HEK293T (cell line): ENCODE measurements at places on chromosomes 3 and 15.

- DNase-seq, result no peak
Measured at GRCh38 chr3:155934230-155934629, 63.8 kb downstream of the GMPS start.

GRCh38 chr3:45100981-45101407 is 45.2 kb downstream of the CDCP1 start:
- DNase-seq, result no peak

DNA sequence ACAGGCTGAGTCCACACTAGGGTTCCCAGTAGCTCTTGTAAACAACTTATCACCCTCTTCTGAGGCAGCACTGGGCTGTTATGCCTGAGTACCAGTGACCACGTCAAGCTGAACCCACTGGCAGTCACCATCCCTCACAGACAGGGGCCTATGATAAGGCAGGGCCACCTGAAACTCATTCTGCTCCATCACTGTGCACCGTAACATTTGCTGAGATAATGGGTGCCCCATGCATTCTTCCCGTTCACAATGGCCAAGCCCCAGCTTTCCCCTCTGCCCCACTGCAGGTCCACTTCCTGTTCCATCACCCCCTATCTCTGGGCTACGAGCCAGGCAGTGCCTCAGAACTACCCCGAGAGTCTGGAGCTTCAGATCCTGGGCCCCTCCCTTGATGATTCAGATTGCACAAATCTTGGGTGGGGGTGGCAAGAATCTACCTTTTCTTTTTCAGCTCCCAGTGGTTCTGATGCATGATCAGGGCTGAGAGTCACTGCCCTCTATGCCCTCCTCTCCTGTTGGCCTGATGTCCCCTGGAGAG is 158.0 kb downstream of the RAB11A start:
- DNase-seq, result no peak

GRCh38 chr3:134311693-134312071 is 61.0 kb upstream of the RYK start:
- no peak for DNase-seq

- DNase-seq, result no peak
Measured at GRCh38 chr3:172152874-172153273, 113.5 kb downstream of the FNDC3B start.

GRCh38 chr3:127183931-127184869 is 8.7 kb upstream of the PRR23E start:
- no peak for DNase-seq

- DNase-seq, result no peak
Measured at GRCh38 chr3:15171096-15171495, 35.0 kb upstream of the CAPN7 start.

- no peak for DNase-seq
Measured at GRCh38 chr15:60511351-60512031, 32.5 kb upstream of the ICE2 start.

GRCh38 chr15:62509395-62509958 is 344.4 kb upstream of the C2CD4B start:
- no peak for DNase-seq

- DNase-seq, result peak; percentile 50
Measured at GRCh38 chr3:57596495-57597126, 533 bp downstream of the ARF4 start.

DNA sequence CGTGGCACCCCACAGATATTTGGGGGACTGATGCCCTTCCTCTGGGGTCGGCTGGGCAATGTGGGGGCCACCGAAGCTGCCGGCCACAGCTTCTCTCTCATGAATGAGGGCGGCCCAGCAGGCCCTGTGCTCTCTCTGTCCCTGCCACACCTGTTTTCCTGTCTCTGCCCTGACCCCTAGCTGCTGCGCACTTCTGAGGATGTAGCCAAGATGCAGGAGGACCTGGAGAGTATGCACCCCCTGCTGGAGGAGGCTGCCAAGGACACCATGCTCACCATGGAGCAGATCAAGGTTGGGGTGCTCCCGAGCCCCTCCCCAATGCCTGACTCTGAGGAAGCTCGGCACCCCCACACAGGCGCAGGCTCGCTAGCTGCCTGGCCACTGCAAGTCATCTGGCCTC is 59.7 kb downstream of the SEMA3G start:
- DNase-seq, result peak; percentile 65

- no peak for DNase-seq
Measured at GRCh38 chr15:63210151-63211091, 21.0 kb downstream of the RAB8B start.

DNA sequence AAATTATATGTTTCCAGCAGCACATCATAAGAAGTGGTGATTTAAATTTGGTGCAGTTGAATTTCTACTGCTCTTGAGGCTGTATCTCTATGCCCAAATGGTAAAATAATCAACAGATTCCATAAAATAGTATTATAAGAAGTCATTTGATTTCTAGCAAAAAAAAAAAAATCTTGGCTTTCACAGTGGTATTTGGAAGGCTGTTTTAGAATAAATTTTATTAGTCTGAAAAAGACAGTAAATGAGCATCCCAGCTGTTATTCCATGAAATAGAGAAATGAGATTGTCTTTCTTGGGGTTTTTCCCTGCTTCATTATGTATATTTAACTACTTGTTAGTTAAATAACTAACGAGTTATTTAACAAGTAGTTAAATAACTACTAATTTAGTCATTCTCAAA is 156.0 kb upstream of the ABI3BP start:
- DNase-seq, result no peak

DNA sequence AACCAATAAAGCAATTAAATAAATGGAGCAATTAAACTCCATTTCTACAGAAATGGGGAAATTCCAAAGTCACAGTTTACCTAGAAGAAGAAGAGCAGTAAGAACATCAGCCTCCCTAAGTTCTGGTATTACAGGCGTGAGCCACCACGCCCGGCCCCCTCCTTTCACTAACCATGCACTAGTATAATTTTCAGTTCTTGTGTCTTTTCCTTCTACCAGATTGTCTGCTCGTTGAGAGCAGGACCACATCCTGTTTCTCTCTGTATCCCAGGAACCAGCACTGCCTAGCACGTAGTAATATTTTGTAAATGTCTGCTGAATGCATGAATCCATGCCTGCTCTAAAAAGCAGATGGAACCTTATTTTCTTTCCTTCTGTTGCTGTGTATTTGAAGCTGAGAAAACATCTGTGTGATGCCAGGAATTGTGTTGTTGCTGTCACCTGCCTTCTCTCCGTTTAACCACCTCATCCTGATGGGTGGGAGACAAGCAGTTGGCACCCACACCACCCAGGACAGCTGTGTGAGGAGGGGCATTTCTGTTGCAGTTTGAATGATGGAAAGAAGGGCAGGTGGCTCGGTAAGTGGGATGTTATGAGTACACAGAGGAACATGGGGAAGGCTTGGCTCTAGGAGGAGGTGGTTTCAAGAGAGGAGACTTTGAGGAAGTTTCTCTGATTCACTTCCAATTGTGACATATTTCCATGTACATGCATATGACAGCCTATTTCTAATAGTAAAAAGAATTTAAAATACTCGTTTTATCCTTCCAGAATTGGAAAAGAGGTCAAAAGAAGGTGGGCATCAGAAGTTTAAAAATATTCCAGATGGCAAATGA is 30.1 kb downstream of the PXYLP1 start:
- no peak for DNase-seq

GRCh38 chr3:57281715-57282114 is 10.8 kb downstream of the ASB14 start:
- no peak for DNase-seq

DNA sequence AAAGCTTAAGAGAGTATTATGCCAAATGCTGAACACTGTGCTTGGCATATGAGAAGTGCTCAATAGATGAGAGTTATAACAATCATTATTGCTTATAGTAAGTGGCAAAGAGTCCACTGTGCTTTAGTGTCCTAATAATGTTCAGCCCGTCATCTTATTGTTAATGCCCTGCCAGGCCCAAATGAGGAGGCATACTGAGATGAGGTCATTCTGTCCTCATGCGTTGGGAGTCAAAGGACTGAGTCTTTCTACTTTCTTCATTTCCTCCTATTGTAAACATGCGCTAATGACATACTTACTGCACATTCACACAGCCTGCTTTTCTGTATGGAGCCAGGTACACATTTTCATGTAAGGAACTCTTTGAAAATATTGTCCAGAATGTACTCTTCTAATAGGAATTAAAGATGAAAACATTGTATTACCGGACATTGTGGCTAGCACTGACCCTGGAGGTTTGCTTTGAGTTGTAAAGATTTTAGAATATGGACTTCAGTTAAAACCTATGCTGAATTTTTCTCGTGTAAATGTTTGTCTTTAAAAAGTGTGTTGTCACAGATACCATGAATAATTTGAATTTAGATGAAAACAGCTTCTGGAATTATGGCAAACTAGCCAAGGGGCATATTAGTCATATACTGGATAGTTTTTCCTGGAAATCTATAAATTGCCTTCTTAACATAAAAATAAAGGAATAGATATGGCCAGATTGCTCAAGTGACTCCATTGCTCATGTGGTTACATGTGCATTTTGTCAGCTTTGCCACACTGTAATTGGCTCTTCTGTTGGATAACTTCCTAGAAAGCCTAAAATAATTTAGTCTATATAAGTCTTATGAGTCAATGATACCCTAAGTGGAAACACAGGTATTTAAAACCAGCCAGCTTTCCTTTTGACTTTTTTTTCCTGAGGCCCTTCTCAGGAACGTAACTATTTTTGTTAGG is 38.3 kb downstream of the KBTBD12 start:
- no peak for DNase-seq

- DNase-seq, result no peak
Measured at GRCh38 chr15:39657181-39657580, 76.3 kb downstream of the THBS1 start.

DNA sequence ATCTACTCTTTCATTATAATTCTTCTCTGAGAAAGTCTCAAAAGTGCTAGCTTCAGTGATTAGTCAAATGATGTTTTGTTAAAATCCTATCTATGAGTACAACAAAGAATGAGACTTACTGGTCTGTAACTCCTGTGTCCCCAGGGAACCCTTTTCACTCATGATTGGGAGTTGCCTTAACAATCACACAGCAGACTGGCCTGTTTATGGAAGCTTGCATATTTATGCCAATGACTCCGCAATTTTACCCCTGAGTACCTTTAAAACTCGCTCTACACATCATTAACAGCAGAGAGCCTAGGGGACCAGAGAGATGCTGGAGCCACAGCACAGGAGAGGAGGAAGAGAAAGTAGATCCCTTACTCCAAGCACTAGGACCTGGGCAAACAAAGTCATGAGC is 628.1 kb downstream of the IGSF11 start:
- no peak for DNase-seq

GRCh38 chr3:122665226-122665786 is 15.3 kb upstream of the PARP14 start:
- DNase-seq, result no peak

DNA sequence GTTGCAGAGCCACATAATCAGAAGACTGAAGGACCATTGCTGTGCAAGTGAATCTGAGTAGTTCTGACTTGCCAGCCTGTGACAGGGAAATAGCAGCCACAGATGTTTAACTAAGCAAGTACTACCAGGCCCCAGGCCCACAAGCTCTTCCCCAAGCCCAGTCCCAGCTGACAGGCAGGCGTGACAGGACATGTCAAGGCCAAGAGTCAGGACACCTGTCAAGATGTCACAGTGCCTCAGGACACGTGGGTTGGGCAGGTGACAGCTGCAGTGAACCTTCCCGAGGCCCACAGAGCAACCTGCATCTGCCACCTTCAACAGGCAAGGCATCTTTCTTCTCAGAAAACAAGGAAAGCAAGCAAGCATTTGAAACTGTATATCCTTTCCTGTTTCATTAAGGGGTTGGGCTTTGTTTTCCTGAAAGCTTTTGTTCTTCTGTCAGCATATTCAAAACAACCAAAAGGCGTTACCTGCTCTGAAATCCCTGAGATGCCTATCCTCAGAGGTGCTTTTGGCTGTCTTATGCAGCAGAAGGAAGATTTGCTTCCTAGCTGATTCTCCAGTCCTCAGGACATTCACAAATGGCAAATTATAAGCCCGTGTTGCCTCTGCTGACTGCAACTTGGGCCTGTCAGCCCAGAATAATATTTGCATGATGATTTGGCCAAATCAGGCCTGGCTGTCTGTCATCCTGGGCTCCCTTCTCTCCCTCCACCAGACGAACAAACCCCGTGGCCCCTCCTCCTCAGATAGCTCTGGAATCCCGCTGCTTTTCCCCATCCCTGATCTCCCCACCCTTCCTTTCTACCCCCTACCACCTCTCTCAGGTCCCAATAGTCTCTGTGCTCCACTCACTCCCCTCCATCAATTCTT is 171.8 kb upstream of the WNT5A start:
- DNase-seq, result no peak

- no peak for DNase-seq
Measured at GRCh38 chr3:52394751-52395502, 50.0 kb downstream of the SEMA3G start.

- DNase-seq, result no peak
Measured at GRCh38 chr3:184134746-184135148, 411 bp upstream of the EIF2B5 start.

DNA sequence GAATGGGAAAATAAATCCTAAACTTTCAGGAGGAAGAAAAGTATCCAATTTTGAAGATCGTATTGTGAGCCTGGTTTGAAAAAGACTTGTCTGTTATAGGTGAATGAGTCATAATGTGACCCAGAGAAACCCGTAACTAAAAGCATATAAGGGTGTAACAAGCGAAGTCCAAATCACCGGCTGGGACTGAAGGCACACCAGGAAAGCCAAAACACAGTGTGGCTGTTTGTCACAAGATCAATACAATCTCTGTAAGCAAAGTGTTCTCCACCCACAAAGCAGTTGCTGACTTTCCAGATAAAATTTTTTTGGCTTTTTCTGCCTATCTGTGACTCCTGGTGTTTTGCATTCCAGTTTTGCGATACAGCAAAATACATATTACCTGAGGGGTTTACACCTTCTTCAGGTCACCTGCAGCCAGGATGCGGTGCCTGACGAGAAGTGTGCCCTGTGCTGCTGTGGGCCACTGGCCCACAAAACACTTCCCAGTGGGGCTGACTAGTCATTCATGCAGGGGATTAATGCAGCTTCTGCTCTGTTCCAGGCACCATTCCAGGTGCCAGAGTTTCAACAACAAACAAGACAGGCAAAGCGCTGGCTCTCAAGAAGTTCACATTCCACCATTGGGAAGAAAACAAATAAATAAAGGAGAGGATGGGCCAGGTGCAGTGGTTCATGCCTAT is 14.4 kb downstream of the HES1 start:
- no peak for DNase-seq

- no peak for DNase-seq
Measured at GRCh38 chr15:95596496-95596895, 734.0 kb upstream of the NR2F2 start.

GRCh38 chr15:99123713-99124451 is 19.0 kb downstream of the SYNM start:
- peak; percentile 73 for DNase-seq

DNA sequence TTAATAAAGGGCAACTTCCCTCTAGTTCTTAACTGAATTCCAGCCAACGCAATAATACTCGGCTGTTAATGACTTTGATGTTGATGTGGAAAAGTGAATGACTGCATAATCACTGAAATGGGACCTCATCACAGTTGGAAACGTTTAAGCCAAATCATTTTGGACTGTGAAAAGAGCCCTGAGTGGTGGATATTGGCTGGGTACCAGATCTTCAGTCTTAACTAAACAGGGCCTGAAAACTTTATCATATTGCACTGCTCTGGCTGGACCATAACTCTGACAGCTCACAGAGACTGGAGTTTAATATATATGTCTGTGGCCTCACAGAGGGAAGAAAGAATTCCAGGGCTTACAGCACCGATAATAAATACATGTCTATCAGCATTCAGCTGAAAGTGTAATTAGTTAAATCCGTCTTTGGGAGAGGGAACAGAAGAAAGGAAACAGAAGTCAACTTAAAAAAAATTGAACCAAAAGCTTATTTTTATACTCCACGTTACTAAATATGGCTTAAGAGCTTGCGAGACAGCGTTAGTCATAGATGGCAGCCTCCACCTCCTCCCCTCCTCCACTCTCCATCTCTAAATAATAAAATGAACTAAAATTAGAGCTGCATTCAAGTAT is 222.3 kb upstream of the CDIN1 start:
- DNase-seq, result no peak

GRCh38 chr3:122111974-122112373 is 56.8 kb downstream of the CD86 start:
- DNase-seq, result no peak
